Stimulated activated CD8-positive, alpha-beta memory T cell treated with anti-CD3 and anti-CD28 coated beads, Interleukin-4, amount 100 ng/mL, for 48 hours (primary cell): ENCODE measurements at places on chromosomes 11 and 22.

DNA sequence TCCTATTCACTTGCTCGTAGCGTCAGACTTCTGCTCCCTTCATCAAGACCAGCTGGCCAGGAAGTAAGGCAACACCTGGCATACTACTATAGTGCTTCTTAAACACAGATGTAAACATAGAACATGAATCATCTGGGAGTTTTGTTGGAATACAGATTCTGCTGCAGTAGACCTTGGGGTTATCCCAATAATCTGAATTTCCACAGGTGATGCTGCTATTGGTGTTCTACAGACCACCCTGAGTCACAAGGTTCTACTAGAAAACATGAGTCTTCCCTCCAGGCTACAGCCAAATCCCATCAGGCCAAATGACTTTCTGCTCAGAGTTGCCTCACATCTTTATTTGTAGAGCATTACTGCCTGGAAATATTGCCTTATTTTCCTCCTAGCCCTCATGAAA, 175.2 kb downstream of the NELL1 start:
- no peak for DNase-seq

DNA sequence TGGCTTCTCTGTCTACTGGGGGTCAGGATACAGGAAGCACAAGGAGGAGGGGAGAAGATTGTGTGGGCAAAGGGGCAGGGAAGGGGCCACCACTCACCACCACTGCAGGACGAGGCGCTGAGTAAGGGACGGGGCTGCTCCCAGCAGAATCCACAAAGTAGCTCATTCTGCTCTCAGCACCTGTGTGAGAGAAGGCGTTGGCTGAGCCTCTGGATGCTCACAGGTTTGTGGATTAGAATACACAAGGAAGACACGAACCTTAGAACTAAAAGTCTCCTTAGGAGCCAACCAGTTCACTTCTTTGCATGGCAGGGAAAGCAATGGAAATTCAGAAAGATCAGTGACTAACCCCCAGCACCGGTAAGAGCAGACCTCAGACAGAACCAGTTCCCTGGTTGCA, 14.4 kb downstream of the ETS1 start:
- DNase-seq, result no peak

DNA sequence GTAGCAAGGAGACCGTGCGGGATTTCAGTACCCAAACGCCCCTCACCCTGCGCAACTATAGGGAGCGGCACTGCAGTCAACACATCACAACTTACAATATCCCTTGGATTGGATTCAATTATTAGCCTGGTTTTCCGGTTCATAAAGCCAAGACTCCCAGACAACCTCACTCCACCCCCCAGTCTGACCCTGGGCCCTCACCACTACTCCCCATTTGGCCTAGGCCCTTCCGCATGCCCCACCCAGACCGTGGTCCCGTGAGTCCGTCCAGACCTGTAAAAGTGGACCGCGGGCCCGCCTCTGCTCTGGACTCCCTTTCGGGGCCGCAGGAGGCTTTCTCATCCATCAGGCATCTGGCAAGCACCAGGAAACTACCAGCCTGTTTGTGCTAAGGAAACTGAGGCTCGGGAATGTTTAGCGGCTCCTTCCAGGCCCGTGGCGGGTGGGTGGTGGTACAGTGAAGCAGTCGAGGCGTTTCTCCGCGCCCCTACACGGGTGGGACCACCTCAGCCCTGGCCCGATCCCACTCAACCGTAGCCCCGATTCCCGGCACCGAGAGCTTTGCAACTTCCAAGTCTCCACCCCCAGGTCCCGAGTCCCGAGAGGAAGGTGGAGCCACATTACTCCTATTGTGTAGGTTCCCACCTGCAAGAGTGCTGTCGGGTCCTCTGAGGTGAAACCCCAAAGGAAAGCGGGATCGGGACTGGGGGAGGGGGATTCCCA, 679 bp upstream of the DPP3 start:
- no peak for DNase-seq

- DNase-seq, result peak; percentile 47
These were observed 753 bp upstream of the PPARA start for GRCh38 chr22:46149512-46150033.

GRCh38 chr11:117518455-117518854, 190.8 kb downstream of the CEP164 start:
- no peak for DNase-seq

- DNase-seq, result no peak
These were observed 258.5 kb upstream of the KIRREL3 start for GRCh38 chr11:127259102-127259501.

DNA sequence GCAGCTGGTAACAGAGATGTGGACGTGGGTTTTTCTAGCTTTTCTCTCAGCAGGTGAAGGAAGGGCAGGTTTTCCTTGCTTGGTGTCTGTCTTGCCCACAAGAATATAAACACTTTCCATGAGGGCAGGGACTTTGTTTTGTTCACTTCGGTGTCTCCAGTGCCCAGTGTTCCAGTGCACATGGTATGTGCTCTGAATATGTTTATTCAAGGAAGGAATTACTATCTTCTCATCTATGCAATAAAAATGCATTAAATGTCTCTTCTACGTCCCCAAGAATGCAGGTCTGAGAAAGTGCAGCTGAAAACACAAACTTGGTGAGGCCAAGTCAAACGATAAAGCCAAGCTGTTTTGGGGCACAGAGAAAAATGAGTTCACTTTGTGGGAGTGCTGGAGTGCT, 56.3 kb upstream of the PLET1 start:
- DNase-seq, result no peak

DNA sequence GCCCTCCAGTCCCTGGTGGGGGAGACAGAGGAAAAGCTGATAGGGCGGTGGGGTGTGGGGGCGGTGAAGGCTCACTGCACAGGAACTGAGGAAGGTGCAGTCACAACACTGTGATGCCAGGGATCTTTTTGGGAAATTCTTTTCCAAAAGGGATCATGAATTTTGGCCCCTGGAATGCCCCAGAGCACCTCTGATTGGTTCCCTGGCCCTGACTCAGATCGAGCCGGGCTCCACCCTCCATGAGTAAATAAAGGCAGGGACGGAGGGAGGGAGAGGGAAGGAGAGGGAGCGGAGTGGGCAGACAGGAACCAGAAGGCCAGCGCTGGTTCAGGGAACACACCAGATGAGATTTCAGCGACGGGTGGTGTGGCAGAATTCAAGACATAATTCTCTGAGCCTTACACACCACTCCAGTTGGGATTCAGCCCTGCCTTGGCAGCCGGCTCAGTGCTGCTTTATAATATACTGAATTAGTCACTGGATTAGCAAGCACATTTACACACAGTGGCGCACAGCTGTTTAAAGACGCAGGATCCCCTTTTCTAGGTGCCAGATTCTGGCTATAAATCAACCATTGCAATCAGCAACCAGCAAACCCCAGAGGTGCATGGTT, 80.3 kb downstream of the ETS1 start:
- DNase-seq, result no peak

- DNase-seq, result no peak
These were observed 14.0 kb downstream of the EP300 start for GRCh38 chr22:41106122-41106968.

DNA sequence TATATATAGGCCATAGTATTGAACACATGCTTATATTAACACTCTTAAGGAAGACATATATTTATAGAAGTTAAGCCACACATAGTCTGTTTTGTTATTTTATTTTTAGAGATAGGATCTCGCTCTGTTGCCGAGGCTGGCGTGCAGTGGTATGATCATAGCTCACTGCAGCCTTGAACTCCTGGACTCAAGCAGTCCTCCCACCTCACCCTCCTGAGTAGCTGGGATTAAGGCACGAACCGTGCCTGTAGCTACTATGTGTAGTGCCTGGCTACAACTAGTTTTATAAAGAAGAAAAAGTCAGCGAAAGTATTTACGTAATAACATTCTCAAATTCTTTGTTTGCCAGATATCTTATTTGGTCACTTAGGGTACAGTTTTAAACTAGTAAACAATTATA, 5.6 kb upstream of the UCP2 start:
- no peak for DNase-seq

DNA sequence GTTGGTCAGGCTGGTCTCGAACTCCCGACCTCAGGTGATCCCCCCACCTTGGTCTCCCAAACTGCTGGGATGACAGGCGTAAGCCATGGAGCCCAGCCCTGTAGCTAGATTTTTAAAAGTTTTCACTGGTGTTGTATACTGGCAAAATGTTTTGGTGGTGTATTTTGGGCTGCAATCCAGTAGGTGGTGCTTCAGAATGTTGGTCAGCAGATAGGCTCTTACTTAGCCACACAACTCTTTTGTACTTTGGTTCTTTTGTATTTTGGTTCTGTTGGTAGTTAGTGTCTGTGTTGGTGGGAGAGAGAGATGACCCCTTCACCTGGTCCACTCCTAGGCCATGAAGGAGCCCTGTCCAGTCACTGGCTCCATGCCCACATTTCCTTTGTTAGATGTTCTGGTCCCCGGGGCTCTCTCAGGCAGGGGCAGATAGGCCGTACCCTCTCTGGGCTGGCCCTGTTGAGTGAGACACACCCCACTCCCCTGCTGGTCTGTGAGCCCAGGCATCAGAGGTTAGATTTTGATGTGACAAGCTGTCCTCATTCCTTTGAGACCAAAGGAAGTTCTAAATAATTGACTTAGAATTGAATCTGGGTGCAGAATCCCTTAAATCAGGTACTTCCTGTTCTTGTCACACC, 123.8 kb downstream of the DDX10 start:
- DNase-seq, result no peak

DNA sequence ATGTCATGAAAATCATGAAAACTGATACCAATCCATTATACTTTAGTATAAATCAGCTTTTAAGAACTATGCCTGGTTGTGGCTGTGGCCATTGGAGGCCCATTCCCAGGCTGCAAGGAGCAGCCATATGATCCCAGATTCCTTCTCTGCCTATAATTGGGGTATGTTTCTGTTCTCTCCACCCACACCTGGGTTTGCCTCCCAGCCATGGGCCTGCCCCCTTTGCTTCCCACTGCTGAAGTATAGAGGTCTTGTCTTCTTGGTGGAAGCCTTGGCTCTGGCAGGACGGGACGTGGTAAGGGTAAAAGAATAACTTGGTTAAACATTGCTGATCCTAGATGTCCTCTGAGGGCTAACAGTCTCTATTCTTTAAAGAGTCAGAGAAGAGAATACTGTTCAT, 2.4 kb downstream of the MICAL2 start:
- DNase-seq, result no peak

GRCh38 chr11:6736495-6737121, 35.2 kb downstream of the OR2AG2 start:
- DNase-seq, result no peak

GRCh38 chr11:22079133-22079872, 113.6 kb upstream of the ANO5 start:
- DNase-seq, result no peak

GRCh38 chr11:115411120-115411519, 93.1 kb downstream of the CADM1 start:
- DNase-seq, result no peak

- DNase-seq, result no peak
These were observed 21.6 kb upstream of the BBOX1 start for GRCh38 chr11:27018902-27019529.

DNA sequence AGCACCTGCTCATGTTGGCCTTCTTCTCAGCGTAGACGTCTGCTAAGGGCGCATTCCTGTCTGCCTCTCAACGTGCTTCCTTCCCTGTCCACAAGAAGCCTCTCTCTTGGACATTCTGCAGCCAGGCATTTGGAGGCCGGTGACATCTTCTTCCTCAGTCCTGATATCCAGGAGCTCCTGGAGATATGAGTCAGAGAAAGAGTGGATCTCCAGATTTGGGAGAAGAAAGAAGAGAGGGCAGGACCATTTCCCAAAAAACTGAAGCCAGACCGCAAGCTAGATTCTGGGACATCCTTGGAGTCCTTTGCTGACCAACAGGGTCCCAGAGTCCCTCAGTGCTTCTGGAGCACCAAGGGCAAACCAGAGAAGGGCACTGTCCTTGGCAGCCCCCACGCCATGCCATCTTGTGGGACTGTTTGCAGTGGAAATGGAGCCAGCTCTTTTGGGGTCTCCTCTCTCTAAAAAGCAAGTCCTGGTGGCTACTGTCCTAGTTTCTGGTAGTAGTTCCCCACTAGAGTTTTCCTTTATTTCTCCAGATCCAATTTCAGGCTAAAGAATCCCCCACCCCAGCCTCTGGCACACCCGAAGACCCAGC, 36.1 kb upstream of the SYT13 start:
- no peak for DNase-seq

DNA sequence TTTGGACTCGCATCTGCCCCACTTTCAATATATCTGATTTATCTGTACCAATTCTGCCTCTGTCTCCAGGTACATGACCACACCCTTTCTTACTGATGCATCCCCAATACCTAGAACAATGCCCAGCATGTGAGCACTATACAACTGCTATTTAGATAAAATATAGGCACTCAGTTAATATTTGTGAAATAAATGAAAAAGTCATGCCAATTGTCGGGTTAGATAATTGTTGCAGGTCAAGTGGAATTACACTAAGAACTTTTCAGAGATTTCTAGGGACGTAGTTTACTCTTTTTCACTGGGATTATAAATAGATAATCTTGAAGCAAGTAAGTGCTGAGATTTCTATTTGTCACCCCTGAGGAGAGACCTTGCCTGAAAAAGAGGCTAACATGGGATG, 20.5 kb downstream of the OOSP4A start:
- DNase-seq, result no peak

DNA sequence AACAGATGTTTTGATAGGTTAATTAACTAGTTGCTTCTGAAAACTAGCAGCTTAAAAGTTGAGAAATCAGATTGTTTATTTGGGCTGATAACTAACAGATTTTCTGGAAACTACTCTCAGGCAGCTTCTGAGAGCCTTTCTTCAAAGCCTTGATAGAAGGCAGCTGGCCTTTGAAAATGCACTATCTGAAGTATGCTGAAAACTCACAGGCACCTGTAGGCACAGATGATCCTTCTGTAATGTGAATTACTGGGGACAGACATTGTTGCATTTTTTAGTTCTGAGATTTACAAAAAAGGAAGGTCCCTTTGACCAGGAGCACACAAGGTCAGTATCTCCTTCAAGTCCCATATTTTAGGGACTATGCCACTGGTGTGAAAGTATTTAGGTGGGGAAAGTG, 460.8 kb upstream of the CNTN5 start:
- DNase-seq, result no peak

GRCh38 chr11:102451041-102451680, 1.4 kb downstream of the TMEM123 start:
- DNase-seq, result no peak

GRCh38 chr22:48734961-48735360, 1092.7 kb downstream of the BRD1 start:
- DNase-seq, result no peak
